ENCODE measurements at places on chromosomes 13 and 19.

DNA sequence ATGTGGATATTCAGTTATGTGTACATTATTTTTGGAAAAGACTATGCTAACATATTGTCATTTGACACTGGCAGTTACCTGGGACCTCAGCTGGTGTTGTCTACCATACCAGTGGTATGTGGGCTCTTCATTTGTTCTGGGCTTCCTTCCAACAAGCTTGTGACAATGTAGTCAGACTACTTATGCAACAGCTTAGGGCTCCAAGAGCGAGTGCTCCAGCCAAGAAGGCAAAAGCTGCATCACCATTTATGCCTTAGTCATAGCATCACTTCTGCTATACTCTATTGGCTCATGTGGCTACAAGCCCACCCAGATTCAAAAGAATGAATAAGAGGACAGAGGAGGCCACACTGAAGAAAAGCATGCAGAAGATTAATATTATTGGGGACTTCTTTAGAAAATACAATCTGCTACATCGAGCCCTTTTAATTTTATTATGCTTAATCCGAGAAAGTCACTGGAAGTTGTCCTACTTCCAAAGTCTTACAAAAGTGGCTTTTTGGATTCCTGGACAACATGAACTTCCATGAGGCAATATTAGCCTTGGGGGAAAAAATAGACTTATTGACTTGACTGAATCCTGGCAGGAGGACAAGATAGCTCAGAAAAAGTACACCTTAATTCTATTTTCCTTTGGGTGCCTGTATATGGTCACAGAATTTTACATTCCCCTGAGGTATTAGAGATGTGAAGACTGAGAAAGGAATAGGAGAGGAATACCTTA lies 529.4 kb upstream of the HTR2A start:
- no peak for DNase-seq

GRCh38 chr13:84050536-84050935 lies 168.3 kb upstream of the SLITRK1 start:
- DNase-seq: peak; percentile 74

DNA sequence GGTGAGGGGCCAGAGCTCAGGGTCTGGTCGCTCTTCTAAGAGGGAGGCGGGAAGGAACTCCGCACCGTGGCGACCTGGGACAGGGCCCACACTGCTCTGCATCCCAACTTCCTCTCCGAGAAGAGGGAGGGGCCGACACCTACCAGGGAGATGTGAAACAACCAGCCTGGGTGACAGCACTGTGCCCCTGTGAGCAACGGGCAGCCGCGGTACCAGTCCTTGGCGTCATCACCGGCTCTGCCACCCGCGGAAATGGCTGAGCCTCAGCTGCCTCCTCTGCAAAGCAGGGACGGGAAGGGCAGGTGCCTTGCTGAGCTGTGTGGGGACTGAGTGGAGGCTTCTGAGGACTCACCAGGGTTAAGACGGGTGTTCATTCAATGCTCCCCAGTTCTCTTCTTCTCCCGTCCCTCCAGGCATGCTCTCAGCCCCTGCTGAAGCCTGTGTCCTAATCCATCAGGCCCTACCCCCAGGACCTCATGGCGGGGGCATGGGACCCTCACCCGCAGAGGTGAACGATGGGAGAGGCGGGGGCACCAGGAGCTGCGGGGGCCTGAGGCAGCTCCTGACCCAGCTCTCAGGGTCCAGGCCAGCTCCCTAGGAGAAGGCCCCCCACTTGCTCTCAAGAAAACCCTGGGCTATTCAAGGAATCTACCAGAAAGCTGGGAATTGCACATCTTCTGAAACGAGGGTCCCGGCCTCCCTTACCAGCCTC lies 9.3 kb downstream of the ZNF787 start:
- DNase-seq: no peak

GRCh38 chr13:98476106-98476505 lies 100.8 kb downstream of the STK24 start:
- DNase-seq: no peak

GRCh38 chr19:16778796-16779411 lies 50.3 kb upstream of the SIN3B start:
- DNase-seq: no peak

GRCh38 chr19:2240881-2241760 lies 4.5 kb downstream of the SF3A2 start:
- DNase-seq: no peak

- no peak for DNase-seq
These were observed 1.3 kb downstream of the ATP7B start for GRCh38 chr13:52009946-52010345.

DNA sequence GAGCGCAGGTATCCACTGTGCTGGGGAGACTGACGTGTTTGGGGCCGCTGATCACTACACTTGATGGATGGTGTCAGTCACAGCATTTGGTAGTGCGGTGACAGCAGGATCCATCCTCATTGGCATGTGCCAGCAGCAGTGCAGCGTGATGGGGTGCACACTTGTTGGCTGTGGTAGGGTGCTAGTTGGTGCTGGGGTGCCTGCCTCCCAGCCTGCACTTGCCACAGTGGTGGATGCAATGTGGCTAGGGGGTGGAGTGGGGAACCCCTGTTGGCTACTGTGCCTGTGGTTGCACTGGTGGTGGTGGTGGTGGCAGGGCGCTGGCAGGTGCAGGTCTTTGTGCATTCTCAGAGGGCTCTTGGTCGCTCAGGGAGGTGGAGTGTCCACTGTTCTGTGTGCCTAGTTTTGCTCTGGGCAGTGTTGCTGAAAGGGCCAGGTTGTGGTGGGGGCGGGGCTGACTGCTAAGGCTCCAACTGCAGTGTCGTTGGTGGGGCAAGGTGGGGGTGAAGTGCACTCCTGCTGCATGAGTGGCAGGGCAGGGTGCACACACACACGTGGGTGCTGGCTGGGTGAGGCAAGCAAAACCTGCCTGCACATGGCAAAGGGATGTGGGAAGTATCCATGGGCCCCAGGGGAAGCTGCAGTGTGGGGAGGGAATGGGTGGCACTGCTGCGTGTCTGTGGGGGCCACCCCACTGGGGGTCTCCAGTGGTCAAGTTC lies 84.8 kb downstream of the ZMYM2 start:
- no peak for DNase-seq

GRCh38 chr19:13033819-13034611 lies 38.7 kb downstream of the NFIX start:
- no peak for DNase-seq

DNA sequence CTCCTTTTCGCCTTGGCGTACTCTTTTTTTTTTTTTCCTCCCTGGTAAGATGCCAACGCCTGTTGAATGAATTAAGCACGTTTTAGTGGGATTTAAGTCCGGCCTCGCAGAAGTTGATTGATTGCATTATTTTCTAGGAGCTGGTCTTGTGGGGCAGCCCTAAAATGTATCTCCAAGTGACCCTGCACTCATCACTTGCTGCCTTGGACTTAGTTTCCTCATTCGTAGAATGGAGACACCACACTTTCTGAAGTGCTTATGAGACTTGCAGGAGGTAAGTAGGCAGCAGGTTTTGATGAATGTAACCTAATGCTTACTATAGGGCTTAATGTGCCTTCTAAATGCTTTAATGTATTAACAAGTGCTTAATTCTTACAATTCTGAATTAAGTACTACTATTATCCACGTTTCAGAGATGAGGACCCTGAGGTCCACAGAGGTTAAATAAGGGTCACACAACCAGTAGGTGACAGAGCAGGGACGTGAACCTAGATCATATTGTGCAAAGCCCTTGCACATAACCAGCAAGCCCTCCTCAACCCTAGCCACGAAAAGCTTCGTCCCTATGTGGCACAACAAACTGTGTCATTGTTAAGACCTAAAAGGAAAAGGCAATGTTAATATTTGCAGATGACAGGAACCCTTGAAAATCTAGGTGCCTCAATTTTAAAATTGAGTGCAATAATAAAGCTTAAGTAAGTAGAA lies 514 bp upstream of the ARGLU1 start:
- no peak for DNase-seq

DNA sequence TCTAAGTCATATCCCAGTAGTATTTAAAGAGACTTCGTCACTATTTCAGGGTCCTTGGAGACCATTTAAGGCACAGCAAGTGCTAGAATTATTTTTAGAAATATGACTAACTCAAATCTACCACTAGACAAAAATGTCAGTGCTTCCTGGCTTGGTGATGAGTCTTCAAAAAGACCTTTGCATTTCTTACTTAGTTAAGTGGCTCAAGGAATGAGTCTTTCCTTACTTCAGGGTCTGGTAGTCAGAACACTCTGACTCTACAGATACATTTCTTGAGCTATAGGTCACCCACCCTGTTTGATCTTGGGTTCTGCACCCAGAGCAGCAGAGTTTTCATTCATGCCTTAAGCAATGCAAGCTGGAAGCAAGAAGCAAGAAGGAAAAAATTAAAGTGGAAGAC lies 191.0 kb upstream of the HTR2A start:
- peak; percentile 30 for DNase-seq

- no peak for DNase-seq
These were observed 7.5 kb upstream of the UBAC2 start for GRCh38 chr13:99193152-99193551.

- peak; percentile 54 for DNase-seq
These were observed 1.5 kb downstream of the MYADM start for GRCh38 chr19:53868892-53869804.

- DNase-seq: no peak
These were observed 145.7 kb downstream of the COL4A1 start for GRCh38 chr13:110161112-110161882.

GRCh38 chr13:100883453-100883852 lies 208.9 kb upstream of the TMTC4 start:
- DNase-seq: no peak

- DNase-seq: no peak
These were observed 538 bp downstream of the ZNF428 start for GRCh38 chr19:43618921-43619261.

DNA sequence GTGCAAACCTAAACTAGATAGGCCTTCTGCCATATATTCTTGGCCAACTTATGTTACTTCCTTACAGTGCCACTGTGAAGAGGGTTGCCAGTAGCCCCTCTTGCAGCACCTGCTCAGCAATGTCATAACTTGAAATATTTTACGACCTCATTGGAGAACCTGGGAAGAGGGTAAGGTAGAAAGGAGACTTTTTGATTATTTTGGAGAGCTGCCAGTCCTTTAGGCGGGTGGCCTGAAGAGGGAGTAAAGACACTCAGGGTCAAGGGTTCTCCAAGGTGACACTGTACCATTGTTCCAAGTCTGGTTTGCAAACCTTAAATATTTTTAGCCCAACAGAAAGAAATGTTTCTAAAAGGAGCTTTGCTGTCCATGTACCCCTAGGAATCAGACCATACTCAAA lies 118.3 kb downstream of the FLT1 start:
- DNase-seq: no peak

GRCh38 chr13:111326621-111326965 lies 6.2 kb downstream of the TEX29 start:
- no peak for DNase-seq

DNA sequence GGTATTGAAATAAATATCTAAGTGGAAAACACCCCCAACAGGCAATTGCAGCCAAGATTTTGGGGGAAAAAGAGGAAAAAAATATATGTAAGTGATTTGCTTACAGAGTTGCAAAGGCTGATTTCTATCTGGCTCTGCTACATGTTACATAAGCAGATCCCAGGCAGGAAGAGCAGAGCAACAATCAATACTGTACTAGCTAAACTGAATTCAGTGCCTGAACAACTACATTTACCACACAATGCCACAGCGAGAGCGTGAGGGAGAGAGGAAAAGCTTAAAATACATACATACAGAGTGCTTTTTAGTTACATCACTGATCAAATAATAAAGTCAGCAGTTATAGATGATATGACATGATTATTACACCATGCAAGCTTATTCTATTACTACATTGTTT lies 665.6 kb upstream of the ARGLU1 start:
- DNase-seq: no peak

- DNase-seq: no peak
These were observed 1.8 kb downstream of the LCP1 start for GRCh38 chr13:46179969-46180763.

DNA sequence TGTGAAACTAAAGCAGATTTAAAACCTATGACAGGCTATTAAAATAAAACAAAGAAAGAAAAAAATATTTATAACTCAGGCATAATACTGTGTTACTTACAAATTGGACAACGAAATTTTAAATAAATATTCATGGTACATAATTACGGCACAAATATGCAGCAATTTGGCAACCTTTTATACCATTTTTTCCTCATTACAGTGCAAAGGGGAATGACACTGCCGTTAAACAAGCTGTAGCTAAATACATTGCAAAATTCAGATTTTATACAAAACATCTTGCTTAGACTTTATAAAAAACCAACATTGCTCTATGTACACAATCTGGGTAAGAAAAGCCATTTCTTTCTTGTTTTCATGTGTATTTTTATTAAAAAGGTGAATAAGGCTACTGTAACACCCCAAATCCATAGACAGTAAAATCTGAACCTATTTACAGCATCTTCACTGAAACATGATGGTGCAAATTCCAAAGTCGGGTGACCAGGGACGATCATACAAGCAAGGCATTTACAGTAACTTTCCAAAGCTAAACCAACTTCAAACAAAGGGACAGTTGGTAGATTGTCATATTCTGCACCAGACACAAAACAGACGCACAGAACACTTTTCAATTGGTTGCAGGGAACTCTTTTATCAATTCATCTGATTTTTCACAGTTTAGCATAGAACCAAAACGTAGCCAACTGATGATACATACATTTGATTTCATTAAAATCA lies 45.5 kb downstream of the EFNB2 start:
- DNase-seq: no peak

GRCh38 chr19:35495107-35496064 lies 5.1 kb upstream of the KRTDAP start:
- DNase-seq: no peak

GRCh38 chr13:27421101-27421871 lies 3.1 kb upstream of the GTF3A start:
- DNase-seq: no peak

GRCh38 chr13:92804926-92805325 lies 421.7 kb upstream of the GPC6 start:
- no peak for DNase-seq

DNA sequence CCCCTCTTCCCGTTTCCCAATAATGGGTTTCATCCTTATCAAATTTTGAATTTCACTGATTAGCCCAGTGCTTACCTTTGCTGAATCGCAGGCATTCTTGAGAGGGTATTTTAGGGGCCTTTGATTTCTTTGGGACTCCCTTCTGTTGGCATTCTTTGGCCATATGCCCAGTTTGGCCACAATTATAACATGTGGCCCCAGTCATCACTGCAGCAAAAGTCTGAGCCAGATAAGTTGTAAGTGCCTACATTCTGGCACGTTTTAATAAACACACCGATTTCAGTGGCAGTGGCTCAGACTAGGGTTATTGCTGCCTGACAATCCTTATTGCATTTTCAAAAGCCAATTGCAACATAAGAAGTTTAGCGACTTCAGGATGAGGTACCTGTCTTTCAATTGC lies 41.4 kb downstream of the ZNF726 start:
- DNase-seq: no peak

DNA sequence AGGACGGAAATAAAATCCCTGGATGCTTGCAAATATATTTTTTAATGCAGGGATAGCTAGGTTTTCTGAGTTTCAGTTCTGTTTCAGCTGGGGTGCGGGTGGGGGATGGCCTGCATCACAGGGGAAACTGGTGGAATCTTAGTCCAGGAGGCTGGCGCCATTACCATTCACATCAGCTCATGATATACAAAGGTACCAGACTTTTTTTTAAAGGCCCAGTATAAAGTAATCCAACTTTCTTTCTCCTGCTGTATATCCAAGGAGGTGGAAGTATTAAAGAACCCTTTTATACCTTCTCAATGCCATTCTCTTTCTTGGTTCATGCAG lies 343.8 kb downstream of the KCNRG start:
- DNase-seq: no peak
